ENCODE measurements at places on chromosomes 7 and 10. TPM values are rescaled to one million over a fixed set of nuclear protein-coding genes. Genes with fewer than 3 reads are reported as not detected.

DNA sequence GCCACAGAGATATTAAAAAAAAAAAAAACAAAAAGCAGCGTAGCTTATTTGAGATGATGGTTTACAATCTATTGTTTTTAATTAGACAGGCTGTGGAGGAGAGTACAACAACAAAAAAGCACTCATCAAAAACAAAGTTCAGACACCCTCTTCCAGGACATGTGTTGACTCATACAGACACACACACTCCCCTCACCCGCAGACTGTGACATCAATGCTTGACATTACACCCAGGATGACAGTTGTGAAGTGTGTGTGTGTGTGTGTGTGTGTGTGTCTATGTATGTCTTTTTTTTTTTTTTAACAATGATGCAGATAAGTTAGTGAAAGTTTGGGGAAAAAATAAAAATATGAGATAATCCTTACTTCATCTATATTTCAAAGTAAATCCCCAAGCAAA lies 303.6 kb downstream of the GPAM start:
- DNase-seq, result no peak

The MMP21 gene
- total RNA-seq, result not detected

DNA sequence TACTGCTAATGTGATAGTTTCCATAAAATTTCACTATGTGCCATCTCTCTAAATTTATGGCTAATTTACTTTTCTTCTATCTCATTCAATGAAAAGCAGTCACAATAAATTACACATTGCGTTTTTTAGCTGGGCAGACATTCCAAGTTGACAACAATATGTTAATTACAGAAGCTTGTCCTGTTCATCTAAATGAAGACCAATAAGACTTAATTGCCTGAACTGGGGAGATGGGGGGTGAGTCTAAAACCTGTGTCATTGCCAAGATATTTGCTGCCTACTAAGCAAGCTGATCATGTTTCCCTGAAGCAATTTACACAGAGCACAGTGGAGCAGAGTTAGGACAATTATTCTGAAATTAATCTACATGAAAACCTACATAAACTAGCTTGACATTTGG lies 89.3 kb upstream of the ADRB1 start:
- DNase-seq, result no peak

DNA sequence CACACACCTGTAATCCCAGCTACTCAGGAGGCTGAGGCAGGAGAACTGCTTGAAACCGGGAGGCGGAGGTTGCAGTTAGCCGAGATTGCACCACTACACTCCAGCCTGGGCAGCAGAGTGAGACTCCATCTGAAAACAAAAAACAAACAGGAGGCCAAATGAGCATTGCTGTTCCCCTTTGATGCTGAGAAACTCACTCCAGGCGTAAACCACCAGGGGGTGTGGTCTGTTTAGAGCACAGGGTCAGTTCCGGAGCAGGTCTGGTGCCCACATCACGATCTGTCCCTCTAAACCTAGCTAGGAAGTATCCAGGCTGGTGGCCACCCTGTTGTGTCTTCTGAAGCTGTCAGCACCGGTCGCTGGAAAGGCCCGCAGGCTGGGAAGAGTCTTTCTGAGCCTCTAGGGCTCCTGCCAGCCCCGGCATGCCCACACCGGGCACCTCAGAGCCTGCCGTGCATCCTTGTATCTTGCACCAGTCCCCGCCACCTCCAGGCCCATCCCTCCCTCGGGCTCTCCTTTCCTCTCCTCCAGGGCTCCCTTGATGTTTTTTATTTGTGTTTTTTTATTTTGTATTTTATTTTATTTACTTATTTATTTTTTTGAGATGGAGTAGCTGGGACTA lies 66.3 kb upstream of the SH2B2 start:
- DNase-seq, result no peak

The OR13A1 gene
- total RNA-seq, result not detected
